Stimulated activated CD8-positive, alpha-beta memory T cell treated with anti-CD3 and anti-CD28 coated beads, Interleukin-2, amount 100 ng/mL, for 1 hour (primary cell): ENCODE measurements at places on chromosomes 2 and 18.

GRCh38 chr2:169664978-169665930 lies 29.0 kb downstream of the CFAP210 start:
- DNase-seq: no peak

GRCh38 chr2:46876741-46877384 lies 38.7 kb downstream of the MCFD2 start:
- no peak for DNase-seq

DNA sequence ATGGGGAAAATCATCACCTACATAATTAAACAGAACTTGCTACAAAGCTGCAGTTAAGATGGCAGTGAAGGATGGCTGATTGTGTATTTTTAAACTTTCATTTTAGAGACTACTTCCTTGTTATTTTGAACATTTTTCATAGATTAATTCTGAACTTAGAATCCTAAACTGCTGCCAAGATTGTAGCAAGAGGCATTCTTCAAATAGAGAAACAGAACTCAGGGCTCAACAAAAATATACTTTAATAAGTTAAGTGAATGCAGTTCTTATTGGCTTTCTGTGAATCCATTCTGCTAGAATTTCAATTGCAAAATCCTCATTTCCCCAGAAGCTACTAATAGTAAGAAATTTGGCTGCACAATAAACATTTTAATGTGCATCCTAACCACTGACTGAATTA lies 160.3 kb downstream of the L3MBTL4 start:
- DNase-seq: no peak

- no peak for DNase-seq
Observed at GRCh38 chr18:35582899-35583558, 1.5 kb downstream of the GALNT1 start.

GRCh38 chr2:215171151-215171550 lies 32.7 kb upstream of the ABCA12 start:
- DNase-seq: no peak

GRCh38 chr2:69544951-69545350 lies 98.6 kb downstream of the AAK1 start:
- no peak for DNase-seq

DNA sequence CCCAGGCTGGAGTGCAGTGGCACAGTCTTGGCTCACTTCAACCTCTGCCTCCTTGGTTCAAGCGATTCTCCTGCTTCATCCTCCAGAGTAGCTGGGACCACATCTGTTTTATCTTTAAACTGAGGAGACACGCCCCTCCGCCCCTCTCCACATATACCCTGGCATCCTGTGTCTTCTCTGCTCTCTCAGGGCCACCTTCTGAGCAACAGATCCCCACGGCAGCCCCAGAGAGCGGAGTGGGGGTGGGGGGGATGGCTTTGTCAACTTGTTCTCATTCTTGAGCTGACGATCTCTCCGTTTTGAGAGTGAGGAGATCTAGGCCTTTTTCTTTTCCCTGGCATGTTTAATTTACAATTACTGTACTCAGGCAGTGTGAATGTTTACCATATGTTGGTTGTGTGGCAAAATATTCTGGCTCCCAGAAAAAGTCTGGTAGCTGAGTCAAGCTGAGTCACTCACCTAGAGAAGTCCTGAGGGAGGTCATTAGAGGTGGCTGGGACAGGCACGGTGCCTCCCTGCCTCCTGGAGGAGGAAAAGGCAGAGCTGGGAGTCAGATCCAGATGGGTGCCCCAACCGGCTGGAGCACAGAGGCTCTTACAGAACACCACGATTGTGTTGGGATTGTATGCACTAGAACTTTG lies 19.5 kb upstream of the ID2 start:
- no peak for DNase-seq

DNA sequence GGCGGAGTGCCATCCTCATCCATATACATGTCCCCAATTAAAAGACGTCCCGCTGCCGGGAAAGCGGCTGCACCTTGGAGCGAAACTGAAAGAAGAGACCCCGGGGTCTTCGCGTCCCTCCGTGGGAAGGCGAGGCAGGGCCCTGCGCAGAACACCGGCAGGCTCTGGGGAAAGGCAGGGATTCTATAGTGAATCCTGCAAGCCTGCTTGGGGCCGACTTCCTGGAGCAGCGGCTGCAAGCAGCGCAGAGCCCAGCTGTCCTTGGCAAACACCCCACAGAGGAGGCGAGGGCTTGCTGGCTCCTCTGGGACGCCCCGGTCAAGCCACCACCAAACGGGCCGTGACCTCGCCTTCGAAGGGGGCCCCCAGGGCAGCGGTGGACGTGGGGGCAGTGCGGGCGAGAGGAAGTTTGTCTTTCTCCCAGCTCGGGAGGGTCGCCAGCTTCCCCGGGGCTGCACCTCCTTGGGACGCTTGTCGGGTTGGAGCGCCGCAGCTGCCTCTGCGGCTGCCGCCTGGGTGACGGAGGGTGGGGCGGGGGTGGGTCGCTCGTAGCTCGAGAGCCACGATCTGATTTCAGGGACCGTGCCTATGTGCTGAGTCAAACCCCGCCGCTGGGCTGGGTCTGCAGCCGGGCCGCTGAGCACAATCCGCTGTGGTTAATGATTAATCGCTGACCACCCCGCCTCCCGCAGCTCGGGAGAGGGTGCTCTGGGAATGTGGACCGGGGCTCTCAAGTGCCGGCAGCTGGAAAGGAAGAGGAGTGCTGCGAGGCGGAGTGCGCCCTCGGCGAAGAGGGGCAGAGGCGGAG lies 486 bp upstream of the GPR39 start:
- no peak for DNase-seq

- no peak for DNase-seq
Observed at GRCh38 chr2:49943944-49944778, 789.8 kb upstream of the FSHR start.

DNA sequence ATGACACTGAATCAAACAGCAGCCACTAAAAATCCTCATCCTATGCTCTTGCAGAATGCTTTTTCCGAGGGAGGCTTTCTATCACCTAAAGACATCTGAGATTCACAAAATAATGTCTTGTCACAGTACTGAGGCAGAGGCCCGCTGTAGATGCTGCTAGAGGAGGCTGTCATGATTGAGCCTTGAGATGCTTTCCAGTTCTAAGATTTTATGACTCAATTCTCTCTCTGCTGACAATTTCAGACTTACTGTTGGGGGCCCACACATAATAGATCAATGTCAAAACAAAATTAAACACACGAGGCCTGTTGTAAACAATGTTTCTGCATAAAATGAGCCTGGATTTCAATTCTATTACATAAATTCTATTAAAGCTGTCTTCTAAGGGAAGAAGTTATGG lies 132.7 kb upstream of the ARL4C start:
- no peak for DNase-seq

DNA sequence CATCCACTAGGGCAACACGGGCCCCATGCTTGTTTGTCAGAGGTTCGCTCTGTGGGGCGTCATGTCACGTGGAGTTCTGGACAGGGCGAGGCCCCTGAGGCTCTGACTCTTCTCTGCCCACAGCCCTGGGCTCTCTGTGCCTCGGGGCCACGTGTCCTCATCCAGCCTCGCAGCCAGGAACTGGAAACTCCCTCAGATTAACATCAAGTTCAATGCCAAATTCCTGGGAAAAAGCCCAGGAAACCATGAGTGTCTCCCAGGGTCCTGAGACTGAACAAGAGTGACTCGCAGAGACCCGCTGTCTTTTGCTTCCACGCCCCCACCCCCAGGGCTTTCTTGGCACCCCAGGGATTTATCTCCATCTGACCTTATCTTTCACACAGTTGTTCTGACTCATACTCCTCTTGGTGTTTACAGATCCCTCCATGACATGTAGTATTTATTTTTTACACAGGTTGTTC lies 174.0 kb upstream of the PIEZO2 start:
- no peak for DNase-seq

DNA sequence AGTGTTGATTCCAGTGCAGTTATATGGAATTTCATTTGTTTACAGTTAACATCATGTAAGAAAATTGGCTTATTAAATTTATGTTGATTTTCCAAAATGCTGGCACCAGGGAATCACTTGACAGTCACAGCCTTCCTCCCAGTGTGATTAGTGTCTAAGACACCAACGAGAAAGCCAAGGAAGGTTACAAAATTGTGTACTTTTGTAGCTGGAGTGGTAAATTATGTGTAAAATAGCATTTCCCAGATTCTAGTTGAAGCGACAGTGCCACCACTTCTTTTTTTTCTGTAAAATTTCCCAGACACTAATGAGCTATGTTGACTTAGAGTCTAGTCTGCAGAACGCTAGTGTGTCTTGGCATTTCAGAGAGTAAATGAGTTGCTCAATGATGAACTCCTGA lies 101.3 kb downstream of the NCK2 start:
- no peak for DNase-seq

GRCh38 chr2:218536804-218537494 lies 31.2 kb downstream of the USP37 start:
- DNase-seq: no peak

DNA sequence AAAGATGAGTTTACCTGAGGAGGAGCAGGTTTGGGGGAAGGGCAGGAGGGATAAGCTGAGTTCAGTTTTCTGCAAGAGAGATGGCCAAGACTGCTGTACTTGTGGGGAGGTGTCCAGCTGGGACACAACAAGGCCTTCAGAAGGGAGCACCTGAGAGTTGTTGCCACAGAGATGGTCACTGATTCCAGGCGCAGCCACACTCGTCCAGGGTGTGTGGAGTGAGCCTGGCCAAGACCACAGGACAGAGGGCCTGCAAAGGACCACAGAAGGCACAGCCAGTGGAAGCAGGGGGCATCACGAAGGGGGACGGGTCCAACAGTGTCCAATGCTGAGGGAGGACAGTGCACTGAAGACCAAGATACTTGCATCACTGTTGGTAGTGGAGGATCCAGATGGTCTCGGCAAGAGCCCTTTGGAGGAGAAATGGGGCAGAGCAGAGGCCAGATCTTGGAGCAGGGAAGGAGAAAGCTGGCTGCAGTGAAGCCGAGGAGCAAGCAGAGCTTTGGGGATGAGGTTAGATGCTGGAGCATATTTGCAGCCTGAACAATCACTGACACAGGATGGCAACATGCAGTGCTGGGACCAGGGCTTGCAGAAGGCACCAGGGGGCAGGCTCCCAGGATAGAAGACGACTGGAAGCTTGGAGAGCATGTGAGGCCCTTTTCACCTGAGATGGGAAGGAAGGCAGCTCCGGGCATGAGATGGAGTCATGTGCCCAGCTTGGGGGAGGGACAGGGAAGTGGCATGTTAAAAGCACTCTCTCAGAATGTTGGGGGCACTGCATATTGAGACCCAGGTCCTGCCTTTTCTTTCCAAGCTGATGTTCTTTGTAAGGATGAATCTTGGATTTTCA lies 214.0 kb downstream of the CYP26B1 start:
- DNase-seq: no peak

- DNase-seq: no peak
Observed at GRCh38 chr2:88159955-88160415, 10.2 kb upstream of the THNSL2 start.

- no peak for DNase-seq
Observed at GRCh38 chr2:73701968-73702665, 35.0 kb downstream of the TPRKB start.

- DNase-seq: no peak
Observed at GRCh38 chr2:223108351-223109050, 56.5 kb downstream of the KCNE4 start.

DNA sequence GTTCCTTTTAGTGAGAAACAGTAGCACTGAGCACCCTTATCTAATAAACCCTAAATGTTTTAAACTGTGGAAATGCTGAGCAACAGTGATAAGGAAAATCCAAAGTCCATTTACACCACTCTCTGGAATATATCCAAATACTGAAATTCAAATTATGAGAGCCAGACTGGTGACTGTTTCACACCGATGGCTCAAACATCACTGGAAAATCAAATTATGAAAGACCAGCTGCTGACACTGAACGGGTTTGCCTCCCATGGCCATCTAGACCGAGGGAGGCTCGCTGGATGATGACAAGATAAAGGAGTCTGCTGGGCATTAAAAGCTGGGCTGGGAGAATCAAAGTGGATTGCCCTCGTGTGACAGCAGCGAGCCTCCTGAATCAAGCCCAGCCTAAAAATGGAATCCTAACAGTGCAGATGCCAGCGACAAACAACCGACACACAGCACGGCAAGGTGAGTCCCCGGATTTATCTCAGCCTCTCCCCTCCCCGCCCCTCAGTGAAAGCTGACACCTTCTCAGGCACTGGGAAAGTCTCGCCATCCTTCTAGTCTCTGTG lies 30.3 kb downstream of the SERPINE2 start:
- no peak for DNase-seq

- DNase-seq: no peak
Observed at GRCh38 chr18:33959609-33960008, 265.1 kb downstream of the NOL4 start.

GRCh38 chr2:108034843-108035242 lies 48.5 kb downstream of the SLC5A7 start:
- DNase-seq: no peak

- no peak for DNase-seq
Observed at GRCh38 chr2:196944570-196944969, 18.1 kb upstream of the PGAP1 start.

GRCh38 chr2:42096869-42097591 lies 49.2 kb downstream of the PKDCC start:
- no peak for DNase-seq

DNA sequence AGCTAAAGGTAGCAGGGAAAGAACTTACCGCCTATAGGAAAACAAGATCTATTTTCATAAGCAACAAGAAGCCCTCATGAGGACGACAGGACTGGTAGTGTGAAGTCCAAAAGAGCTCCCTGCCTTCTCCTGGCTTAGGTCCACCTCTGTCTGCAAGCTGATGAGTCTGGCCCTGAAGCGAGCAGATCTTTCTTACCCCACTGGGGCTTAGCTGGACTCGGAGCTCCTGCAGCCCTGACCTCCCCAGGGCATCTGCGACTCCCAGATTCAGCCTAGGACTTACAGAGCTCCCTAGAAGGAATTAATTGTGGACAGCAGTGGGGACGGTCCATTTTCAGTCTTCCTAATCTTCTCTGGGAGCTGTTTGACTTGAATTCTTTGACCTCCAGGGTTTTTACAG lies 53.7 kb downstream of the MCFD2 start:
- no peak for DNase-seq

GRCh38 chr18:79058007-79058406 lies 11.2 kb upstream of the ATP9B start:
- no peak for DNase-seq

DNA sequence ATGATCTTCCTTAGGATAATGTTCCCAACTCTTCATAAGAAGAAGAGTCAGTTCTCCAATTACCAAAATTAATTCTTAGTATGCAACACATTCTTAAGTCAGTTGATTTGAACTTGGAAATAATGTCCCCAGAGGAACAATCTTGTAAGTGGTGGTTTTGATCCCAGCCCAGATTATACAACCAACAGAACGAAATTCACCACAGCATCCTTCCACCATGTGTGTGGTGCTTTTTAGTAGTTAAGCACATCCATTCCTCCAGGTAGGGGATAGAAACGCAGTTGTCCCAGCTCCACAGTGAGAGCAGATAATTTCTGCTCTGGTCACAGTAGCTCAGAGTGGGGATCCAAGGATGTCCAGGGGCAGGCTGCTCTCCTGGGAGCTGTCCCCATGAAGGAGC lies 161.7 kb upstream of the SLC39A10 start:
- no peak for DNase-seq

DNA sequence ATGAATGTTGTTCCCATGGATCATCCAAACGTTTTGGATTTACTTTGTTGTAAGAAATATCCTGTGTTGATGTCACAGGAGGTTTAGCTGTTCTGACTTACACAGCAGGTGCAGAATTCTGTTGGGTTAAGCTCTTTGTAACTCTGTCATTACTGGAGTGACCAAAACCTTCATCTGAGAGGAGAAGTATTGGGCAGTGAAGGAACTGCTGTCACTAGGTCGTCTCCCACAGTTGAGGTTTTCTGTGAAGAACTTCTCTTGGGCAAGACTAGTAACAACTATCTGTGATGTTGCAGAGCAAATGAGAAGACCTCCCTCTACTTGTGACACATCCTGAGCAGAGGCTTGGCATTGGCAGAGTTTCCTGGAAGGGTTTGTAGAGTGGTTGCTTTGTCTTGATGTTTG lies 2.9 kb downstream of the SPTBN1 start:
- no peak for DNase-seq

- DNase-seq: no peak
Observed at GRCh38 chr2:35410431-35411061, 945.0 kb upstream of the CRIM1 start.
